Prostate gland (tissue), 2 donors: ENCODE measurements at places on chromosomes 1 and 21. TPM values are rescaled to one million over a fixed set of nuclear protein-coding genes. Genes with fewer than 3 reads are reported as not detected.

SLC19A1 gene
- 15.5 TPM for total RNA-seq

LENEP gene
- total RNA-seq, result not detected

KHDRBS1 gene
- total RNA-seq, result 77.3 TPM

CFAP141 gene
- total RNA-seq, result not detected

SYT6 gene
- total RNA-seq, result not detected

RHD gene
- not detected for total RNA-seq

TMEM269 gene
- 0.14 TPM for total RNA-seq

SH3BGR gene
- total RNA-seq, result 4.8 TPM

MXRA8 gene
- total RNA-seq, result 152 TPM

CD247 gene
- total RNA-seq, result not detected

HSF2BP gene
- 3.2 TPM for total RNA-seq

EDEM3 gene
- 31.1 TPM for total RNA-seq

GPR161 gene
- 23.3 TPM for total RNA-seq

NDC1 gene
- 20.6 TPM for total RNA-seq

SV2A gene
- 2.1 TPM for total RNA-seq

NHLH1 gene
- total RNA-seq, result not detected

DAB1 gene
- total RNA-seq, result 0.64 TPM

NUP210L gene
- total RNA-seq, result 0.05 TPM

TDRD10 gene
- total RNA-seq, result 0.46 TPM

DNAJC16 gene
- 21.5 TPM for total RNA-seq

ZNF691 gene
- total RNA-seq, result 19.5 TPM

PRDM16 gene
- 6.5 TPM for total RNA-seq

CASQ1 gene
- total RNA-seq, result 1.2 TPM

KRTAP20-3 gene
- total RNA-seq, result not detected

ITLN2 gene
- total RNA-seq, result 0.82 TPM

C1orf53 gene
- 3.9 TPM for total RNA-seq

FAM177B gene
- total RNA-seq, result 0.51 TPM

TRIM46 gene
- 0.14 TPM for total RNA-seq

OR2L5 gene
- not detected for total RNA-seq

ANGEL2 gene
- total RNA-seq, result 54.0 TPM

CNR2 gene
- not detected for total RNA-seq

GREM2 gene
- total RNA-seq, result 1.6 TPM

ACTN2 gene
- total RNA-seq, result 7.6 TPM

ANKRD34A gene
- total RNA-seq, result 2.4 TPM

CELA2B gene
- total RNA-seq, result not detected

HS2ST1 gene
- total RNA-seq, result 11.5 TPM

LYPLA2 gene
- 57.7 TPM for total RNA-seq

EPHA2 gene
- total RNA-seq, result 14.8 TPM

ANKRD35 gene
- total RNA-seq, result 6.6 TPM

CFHR5 gene
- not detected for total RNA-seq

SFN gene
- total RNA-seq, result 80.7 TPM

PGLYRP4 gene
- not detected for total RNA-seq

AKNAD1 gene
- 1.4 TPM for total RNA-seq

RORC gene
- total RNA-seq, result 73.2 TPM

ANGPTL3 gene
- total RNA-seq, result not detected

TMOD4 gene
- total RNA-seq, result 1.7 TPM

PCP4 gene
- total RNA-seq, result 71.9 TPM

ATP1B1 gene
- 139 TPM for total RNA-seq

CYP4B1 gene
- 73.3 TPM for total RNA-seq

PRDX6 gene
- 302 TPM for total RNA-seq

SHISA4 gene
- 24.5 TPM for total RNA-seq

FCRLB gene
- total RNA-seq, result 0.36 TPM

OLFML2B gene
- total RNA-seq, result 29.7 TPM

KLF17 gene
- total RNA-seq, result not detected

PROK1 gene
- total RNA-seq, result 75.3 TPM

CDC42 gene
- 164 TPM for total RNA-seq

LORICRIN gene
- total RNA-seq, result 0.45 TPM
